ENCODE measurements at places on chromosomes 6 and 20.

- no peaks in the 10 kb centered on the region for H3K36me3 ChIP-seq
- peaks cover 7% of the 10 kb centered on the region for H3K27me3 ChIP-seq
- no peak overlapping the region for H3K27ac ChIP-seq
- no peak overlapping the region for H3K4me3 ChIP-seq
These were observed 172.6 kb upstream of the KCNG1 start for GRCh38 chr20:51195419-51195901.

DNA sequence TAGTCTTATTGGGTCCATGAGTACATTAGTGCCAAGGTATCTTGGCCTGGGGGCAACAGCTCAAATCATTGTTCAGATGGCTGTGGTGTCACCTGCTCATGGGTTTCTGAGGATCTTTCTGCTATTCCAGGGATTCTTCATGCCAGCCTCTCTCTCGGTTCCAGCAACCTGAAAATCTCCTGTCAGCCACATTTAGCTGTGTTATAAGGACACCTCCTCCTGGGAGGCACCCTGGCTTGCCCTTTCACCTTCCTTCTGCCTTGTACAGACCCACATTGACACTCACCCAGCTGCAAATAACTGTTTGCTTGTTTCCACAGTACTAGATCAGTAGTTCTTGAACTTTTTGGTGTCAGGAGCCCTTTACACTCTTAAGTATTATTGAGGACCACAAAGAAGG lies 159.9 kb downstream of the GRM4 start:
- no peaks in the 10 kb centered on the region for H3K36me3 ChIP-seq
- no peaks in the 10 kb centered on the region for H3K27me3 ChIP-seq
- no peak for DNase-seq
- H3K27ac ChIP-seq, result no peak overlapping the region

GRCh38 chr20:25576783-25577530 lies 8.4 kb downstream of the NINL start:
- H3K36me3 ChIP-seq, result no peaks in the 10 kb centered on the region
- H3K4me1 ChIP-seq, result no peaks in the 10 kb centered on the region
- H3K4me3 ChIP-seq, result no peak overlapping the region
- no peak overlapping the region for H3K27ac ChIP-seq
- no peaks in the 10 kb centered on the region for H3K27me3 ChIP-seq
- DNase-seq, result no peak

- peaks cover 13% of the 10 kb centered on the region for H3K4me1 ChIP-seq
- H3K27ac ChIP-seq, result no peak overlapping the region
These were observed 36.4 kb downstream of the ERMARD start for GRCh38 chr6:169787797-169788196.

- no peaks in the 10 kb centered on the region for H3K4me1 ChIP-seq
- H3K27me3 ChIP-seq, result no peaks in the 10 kb centered on the region
- H3K4me3 ChIP-seq, result no peak overlapping the region
- H3K27ac ChIP-seq, result no peak overlapping the region
- no peak for DNase-seq
These were observed 27.8 kb downstream of the ERMARD start for GRCh38 chr6:169779092-169779815.

GRCh38 chr20:16434062-16434664 lies 139.1 kb downstream of the KIF16B start:
- no peaks in the 10 kb centered on the region for H3K4me1 ChIP-seq
- H3K27ac ChIP-seq, result no peak overlapping the region
- no peaks in the 10 kb centered on the region for H3K36me3 ChIP-seq
- no peaks in the 10 kb centered on the region for H3K27me3 ChIP-seq

DNA sequence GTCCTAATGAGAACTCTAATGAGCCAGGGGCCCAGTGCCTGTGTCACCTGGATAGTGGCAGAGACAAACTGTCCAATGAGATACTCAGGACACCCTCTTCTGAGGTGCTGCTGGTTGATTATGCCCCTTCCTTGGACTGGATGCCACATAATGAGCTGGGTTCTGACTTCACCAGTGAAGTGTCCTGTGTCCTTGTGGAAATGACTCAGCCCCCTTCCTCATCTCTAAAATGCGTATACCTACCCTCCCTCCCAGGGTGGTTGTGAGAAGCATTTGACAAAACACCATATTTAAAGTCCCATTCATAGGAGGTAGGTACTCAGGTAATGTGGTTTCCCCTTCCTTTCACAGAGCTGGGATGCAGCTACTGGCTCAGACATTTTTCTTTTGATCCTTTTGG lies 28.4 kb upstream of the RNF24 start:
- no peak overlapping the region for H3K27ac ChIP-seq
- no peak overlapping the region for H3K4me3 ChIP-seq
- H3K4me1 ChIP-seq, result peaks cover 38% of the 10 kb centered on the region
- H3K36me3 ChIP-seq, result no peaks in the 10 kb centered on the region

DNA sequence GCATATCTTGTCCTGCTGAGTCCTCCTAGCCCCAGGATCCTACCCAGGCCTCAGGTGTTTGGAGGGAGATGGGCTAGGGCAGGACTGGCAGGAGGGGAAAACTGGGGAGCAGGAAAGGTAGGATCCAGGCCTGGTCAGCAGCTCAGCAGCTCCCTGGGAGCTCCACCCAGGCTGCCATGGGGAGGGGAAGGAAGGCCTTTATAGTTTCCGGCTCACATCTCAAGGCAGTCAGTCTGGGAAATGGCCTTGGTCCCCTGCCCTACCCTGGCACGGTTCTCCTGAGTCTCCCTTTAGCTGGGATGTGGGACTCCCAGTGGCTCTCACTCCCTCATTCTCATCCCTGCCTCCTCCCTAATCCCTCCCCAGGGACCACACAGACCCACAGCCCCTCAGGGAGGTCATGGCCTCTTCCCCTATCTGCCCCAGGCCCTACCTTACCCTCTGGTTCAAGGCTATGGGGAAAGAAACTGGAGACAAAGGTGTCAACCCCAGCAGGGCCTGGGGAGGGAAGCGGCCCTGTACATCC lies 1.6 kb downstream of the SLC44A4 start:
- H3K27ac ChIP-seq, result no peak overlapping the region
- peaks cover 4% of the 10 kb centered on the region for H3K4me1 ChIP-seq
- H3K36me3 ChIP-seq, result peaks cover 5% of the 10 kb centered on the region
- H3K4me3 ChIP-seq, result no peak overlapping the region

GRCh38 chr6:163620670-163621330 lies 206.3 kb downstream of the QKI start:
- no peaks in the 10 kb centered on the region for H3K27me3 ChIP-seq
- H3K27ac ChIP-seq, result no peak overlapping the region
- no peak for DNase-seq
- no peaks in the 10 kb centered on the region for H3K36me3 ChIP-seq
- no peak overlapping the region for H3K4me3 ChIP-seq

DNA sequence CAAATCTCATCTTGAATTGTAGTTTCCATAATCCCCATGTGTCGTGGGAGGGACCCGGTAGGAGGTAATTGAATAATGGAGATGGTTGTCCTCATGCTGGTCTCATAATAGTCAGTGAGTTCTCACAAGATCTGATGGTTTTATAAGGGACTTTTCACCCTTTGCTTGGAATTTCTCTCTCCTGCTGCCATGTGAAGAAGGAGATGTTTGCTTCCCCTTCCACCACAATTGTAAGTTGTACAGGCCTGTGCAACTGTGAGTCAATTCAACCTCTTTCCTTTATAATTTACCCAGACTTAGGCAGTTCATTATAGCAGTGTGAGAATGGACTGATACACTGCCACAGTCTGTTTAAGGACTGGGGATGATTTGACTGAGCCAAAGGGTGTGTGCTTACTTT lies 44.7 kb downstream of the NKAIN2 start:
- DNase-seq, result no peak
- H3K27me3 ChIP-seq, result no peaks in the 10 kb centered on the region

- H3K4me1 ChIP-seq, result peaks cover 15% of the 10 kb centered on the region
- H3K27me3 ChIP-seq, result no peaks in the 10 kb centered on the region
- no peak for DNase-seq
These were observed 4.6 kb downstream of the MDC1 start for GRCh38 chr6:30712441-30712945.

DNA sequence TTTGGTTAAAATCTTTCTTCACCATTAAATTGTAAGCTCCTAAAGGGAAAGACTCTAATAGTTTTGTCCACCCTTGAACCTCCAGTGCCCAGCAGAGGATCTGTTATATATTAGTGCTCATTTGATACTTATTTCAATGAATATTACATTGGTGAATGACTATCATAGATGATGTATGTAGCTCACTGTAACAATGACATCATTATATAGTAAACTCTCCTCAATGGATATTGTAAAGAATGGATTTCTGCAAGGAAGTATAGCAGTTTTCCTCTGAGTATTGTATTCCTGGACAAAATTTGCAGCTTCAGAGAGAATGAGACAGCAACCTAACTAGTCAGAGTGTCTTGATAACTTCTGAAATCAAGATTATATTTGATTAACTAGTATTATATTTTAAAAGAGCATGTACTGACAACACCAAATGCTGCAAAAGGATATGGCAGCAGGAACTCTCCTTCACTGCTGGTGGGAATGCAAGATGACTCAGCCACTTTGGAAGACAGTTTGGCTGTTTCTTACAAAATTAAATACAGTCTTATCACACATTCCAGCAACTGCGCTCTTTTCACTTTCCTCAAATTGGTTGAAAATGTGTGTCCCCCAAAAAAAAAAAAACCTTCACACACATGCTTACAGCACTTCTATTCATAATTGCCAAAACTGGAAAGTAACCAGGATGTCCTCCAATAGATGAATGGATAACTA lies 189.8 kb upstream of the OPRM1 start:
- H3K4me1 ChIP-seq, result no peaks in the 10 kb centered on the region
- no peaks in the 10 kb centered on the region for H3K36me3 ChIP-seq
- no peak for DNase-seq

DNA sequence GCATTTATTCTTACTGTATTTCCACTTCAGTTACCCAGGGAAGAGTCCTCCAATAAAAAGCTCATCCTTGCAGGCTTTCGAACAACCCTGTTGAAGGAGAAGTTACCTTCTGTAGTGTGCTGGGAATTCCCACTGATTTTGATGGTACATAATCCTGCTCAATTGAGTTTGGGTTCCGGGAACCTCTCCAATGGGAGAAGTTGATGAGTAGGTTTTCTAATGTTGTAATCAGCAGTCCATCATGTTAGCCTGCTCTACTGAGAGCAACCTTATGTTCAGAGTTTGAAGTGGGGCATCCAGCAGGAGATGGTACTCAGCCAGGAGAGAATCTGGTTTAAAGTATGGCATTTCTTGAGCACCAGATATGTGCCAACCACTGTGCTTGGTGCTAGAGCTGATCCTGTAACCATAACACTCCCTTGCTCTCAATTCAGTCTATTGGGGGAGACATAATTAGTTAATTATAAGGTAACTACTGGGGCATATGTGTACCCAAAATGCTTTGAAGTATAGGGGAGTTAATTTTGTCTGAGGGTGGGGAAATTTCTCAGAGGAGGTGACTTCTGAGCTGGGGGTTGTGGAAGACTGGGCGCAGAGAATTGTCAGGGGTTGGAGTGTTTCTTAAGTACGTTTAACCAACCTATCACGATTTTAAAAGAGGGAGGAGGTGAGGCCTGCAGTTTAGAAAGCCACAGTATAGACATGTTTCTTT lies 2.1 kb downstream of the TOP1 start:
- DNase-seq, result no peak
- H3K27me3 ChIP-seq, result no peaks in the 10 kb centered on the region
- peak overlapping the region; percentile 97 for H3K4me3 ChIP-seq
- H3K36me3 ChIP-seq, result peaks cover 5% of the 10 kb centered on the region
- H3K27ac ChIP-seq, result peak overlapping the region; percentile 93

- DNase-seq, result no peak
- H3K27ac ChIP-seq, result peak overlapping the region; percentile 98
- H3K4me1 ChIP-seq, result peaks cover 54% of the 10 kb centered on the region
- H3K27me3 ChIP-seq, result no peaks in the 10 kb centered on the region
- no peak overlapping the region for H3K4me3 ChIP-seq
These were observed 2.8 kb upstream of the PARD6B start for GRCh38 chr20:50728486-50728980.

- H3K27ac ChIP-seq, result no peak overlapping the region
- H3K4me1 ChIP-seq, result no peaks in the 10 kb centered on the region
- no peaks in the 10 kb centered on the region for H3K36me3 ChIP-seq
- H3K4me3 ChIP-seq, result no peak overlapping the region
- no peak for DNase-seq
- no peaks in the 10 kb centered on the region for H3K27me3 ChIP-seq
These were observed 649.4 kb downstream of the HDGFL1 start for GRCh38 chr6:23218751-23219150.

- no peaks in the 10 kb centered on the region for H3K27me3 ChIP-seq
- peak overlapping the region; percentile 77 for H3K27ac ChIP-seq
- no peak overlapping the region for H3K4me3 ChIP-seq
- no peak for DNase-seq
- peaks cover 3% of the 10 kb centered on the region for H3K36me3 ChIP-seq
These were observed 45.0 kb downstream of the FAM83B start for GRCh38 chr6:54891536-54891935.

DNA sequence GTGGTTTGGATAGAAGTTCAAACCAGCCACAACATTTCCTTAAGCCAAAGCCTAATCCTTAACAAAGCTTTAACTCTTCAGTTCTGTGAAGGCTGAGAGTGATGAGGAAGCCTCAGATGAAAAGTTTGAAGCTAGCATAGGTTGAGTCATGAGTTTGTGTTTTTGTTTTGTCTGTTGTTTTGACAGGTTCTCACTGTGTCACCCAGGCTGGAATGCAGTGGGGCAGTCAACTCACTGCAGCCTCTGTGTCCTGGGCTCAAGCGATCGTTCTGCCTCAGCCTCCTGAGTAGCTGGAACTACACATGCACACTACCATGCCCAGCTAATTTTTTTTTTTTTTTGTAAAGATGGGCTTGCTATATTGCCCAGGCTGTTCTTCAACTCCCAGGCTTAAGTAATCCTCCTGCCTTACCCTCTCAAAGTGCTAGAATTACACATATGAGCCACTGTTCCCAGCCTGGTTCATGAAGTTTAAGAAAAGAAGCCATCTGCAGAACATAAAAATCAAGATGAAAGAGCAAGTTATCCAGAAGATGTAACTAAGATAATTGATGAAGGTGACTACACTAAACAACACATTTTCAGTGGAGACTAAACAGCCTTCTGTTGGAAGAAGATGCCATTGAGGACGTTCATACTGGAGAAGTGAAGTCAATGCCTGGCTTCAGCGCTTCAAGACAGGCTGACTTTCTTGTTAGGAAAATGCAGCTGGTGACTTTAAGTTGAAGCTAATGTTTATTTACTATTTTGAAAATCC lies 96.2 kb downstream of the SMAP1 start:
- H3K4me3 ChIP-seq, result no peak overlapping the region
- no peaks in the 10 kb centered on the region for H3K27me3 ChIP-seq
- H3K4me1 ChIP-seq, result no peaks in the 10 kb centered on the region
- no peaks in the 10 kb centered on the region for H3K36me3 ChIP-seq
- H3K27ac ChIP-seq, result no peak overlapping the region

GRCh38 chr20:48676125-48676524 lies 151.7 kb downstream of the PREX1 start:
- no peaks in the 10 kb centered on the region for H3K4me1 ChIP-seq
- peaks cover 4% of the 10 kb centered on the region for H3K27me3 ChIP-seq
- H3K4me3 ChIP-seq, result no peak overlapping the region
